Esophagus squamous epithelium (tissue), 5 donors: ENCODE measurements at places on chromosomes 4 and X. TPM values are rescaled to one million over a fixed set of nuclear protein-coding genes. Genes with fewer than 3 reads are reported as not detected.

GRCh38 chrX:150848914-150849365 is 49.5 kb downstream of the CD99L2 start:
- no peaks in the 10 kb centered on the region for H3K27me3 ChIP-seq
- no peak overlapping the region for H3K27ac ChIP-seq
- no peaks in the 10 kb centered on the region for H3K36me3 ChIP-seq
- H3K4me1 ChIP-seq: peaks cover 14% of the 10 kb centered on the region

DNA sequence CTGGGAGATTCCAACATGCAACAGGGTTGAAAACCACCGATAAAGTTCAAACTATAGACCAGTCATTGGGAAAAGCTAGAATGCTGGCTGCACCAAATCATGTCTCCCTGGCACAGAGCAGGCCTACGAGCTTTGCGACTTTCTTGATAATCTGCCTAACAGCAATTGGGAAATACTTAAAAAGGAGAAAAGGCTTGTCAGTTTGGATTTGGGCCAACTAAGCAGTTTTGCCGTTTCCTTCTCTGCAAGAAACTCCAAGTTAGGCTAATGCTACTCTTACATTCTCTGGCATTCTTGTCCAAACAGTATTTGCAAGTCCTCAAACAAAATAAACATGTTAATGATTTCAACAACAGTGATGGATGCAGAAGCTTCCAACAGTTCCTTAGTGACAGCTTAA is 87.9 kb downstream of the PDK3 start:
- no peak for DNase-seq
- H3K27me3 ChIP-seq: no peaks in the 10 kb centered on the region
- no peaks in the 10 kb centered on the region for H3K36me3 ChIP-seq
- H3K27ac ChIP-seq: no peak overlapping the region

DNA sequence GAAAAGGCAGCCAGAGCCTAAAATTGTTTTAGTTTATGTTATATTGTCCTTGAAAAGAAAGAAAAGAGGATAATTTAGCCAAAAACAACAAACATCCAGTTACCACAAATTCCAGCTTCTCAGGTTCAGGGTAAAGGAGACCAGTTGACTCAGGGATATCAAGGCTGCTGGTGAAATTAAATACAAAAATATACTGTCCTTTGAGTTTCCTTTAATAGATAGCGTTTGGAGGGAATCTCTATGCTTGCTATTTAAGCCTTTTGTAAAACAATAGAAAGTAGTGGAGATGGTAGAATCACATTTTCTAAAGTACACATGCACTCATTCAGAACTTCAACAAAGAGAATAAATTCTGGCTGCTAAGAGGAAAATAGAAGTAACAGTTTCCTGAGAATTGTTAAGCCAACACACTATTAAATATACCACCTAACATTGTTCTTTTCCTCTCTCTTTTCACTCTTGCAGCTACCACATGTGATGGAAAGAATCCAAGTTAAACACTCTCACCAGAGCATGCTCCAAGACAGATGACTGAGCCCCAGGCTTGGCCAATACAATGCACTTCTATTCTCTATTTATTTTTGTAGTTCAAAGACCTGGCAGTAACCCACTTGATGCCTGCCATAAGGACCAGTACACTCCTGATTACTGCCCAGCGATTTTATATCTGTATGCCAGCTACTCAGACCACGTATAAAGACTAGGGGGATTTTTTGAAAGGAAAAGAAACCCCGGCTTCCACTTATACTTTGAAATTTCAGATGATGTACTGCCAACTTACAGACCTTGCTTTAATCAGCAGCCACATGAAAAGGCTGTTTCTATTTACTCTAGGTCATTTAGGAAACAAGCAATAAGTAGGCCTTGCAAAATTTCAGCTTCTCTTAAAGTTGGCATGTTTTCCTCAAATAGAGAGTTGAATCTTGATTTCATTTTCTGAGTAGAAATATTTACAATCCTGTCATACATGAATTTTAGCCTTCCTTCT is 756.9 kb downstream of the FAT4 start:
- H3K4me3 ChIP-seq: no peak overlapping the region
- H3K36me3 ChIP-seq: no peaks in the 10 kb centered on the region
- DNase-seq: no peak
- H3K4me1 ChIP-seq: peaks cover 14% of the 10 kb centered on the region
- no peak overlapping the region for H3K27ac ChIP-seq
- no peaks in the 10 kb centered on the region for H3K27me3 ChIP-seq

- DNase-seq: no peak
- H3K4me3 ChIP-seq: no peak overlapping the region
- H3K27ac ChIP-seq: no peak overlapping the region
- no peaks in the 10 kb centered on the region for H3K36me3 ChIP-seq
- no peaks in the 10 kb centered on the region for H3K27me3 ChIP-seq
Observed at GRCh38 chr4:77177199-77177598, 20.2 kb downstream of the CCNG2 start.

DNA sequence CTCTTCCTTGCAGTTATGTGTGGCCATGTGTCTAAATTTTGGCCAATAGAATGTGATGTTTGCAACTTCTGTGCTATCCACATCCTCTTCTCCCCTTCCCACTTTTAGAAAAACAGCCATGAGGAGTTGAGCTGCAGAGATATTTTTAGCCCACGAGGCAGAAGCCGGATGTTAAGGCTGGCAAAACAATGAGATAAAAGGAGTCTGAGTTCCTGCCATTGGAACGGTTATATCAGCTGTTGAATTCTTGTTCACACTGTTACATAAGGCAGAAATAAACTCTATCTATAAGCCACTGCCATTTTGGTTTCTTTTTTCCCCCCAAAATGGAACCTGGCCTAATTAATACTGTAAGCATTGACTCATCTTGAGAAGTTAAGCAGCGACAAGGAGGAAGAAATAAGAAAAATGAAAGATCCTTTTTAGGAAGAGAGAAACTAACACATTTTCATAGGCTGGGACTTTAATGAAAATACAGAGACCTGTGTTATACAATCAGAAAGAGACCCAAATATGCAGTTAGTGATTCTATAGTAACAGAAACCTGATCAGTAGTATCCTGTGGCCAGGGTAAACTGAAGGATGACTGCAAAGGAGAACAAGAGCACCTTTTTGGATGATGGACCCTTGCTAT is 200.5 kb downstream of the INPP4B start:
- H3K36me3 ChIP-seq: no peaks in the 10 kb centered on the region
- H3K27me3 ChIP-seq: no peaks in the 10 kb centered on the region
- H3K4me3 ChIP-seq: no peak overlapping the region
- no peaks in the 10 kb centered on the region for H3K4me1 ChIP-seq

GRCh38 chr4:41196633-41197332 is 17.6 kb downstream of the APBB2 start:
- no peaks in the 10 kb centered on the region for H3K36me3 ChIP-seq
- H3K4me3 ChIP-seq: no peak overlapping the region
- no peaks in the 10 kb centered on the region for H3K27me3 ChIP-seq
- DNase-seq: no peak
- no peaks in the 10 kb centered on the region for H3K4me1 ChIP-seq
- no peak overlapping the region for H3K27ac ChIP-seq

DNA sequence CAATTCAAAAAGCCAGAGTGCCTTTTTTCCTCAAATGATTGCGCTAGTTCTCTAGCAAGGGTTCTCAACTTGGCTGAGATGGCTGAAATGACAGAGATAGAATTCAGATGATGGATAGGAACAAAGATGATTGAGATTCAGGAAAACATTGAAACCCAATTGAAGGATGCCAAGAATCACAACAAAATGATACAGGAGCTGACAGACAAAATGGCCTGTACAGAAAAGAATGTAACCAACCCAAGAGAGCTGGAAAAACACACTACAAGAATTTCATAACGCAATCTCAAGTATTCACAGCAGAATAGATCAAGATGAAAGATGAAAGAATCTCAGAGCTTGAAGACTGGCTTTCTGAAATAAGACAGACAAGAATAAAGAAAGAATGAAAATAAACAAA is 51.7 kb upstream of the MMAA start:
- H3K4me1 ChIP-seq: no peaks in the 10 kb centered on the region
- H3K27ac ChIP-seq: no peak overlapping the region
- H3K27me3 ChIP-seq: no peaks in the 10 kb centered on the region
- DNase-seq: no peak
- no peaks in the 10 kb centered on the region for H3K36me3 ChIP-seq
- H3K4me3 ChIP-seq: no peak overlapping the region

GRCh38 chr4:80276931-80277330 is 10.5 kb downstream of the FGF5 start:
- no peaks in the 10 kb centered on the region for H3K36me3 ChIP-seq
- no peak overlapping the region for H3K27ac ChIP-seq
- no peak for DNase-seq
- no peaks in the 10 kb centered on the region for H3K4me1 ChIP-seq

- no peak overlapping the region for H3K27ac ChIP-seq
- H3K4me3 ChIP-seq: no peak overlapping the region
- H3K36me3 ChIP-seq: no peaks in the 10 kb centered on the region
- H3K4me1 ChIP-seq: no peaks in the 10 kb centered on the region
- DNase-seq: no peak
Observed at GRCh38 chrX:88584283-88584682, 162.7 kb upstream of the CPXCR1 start.

DNA sequence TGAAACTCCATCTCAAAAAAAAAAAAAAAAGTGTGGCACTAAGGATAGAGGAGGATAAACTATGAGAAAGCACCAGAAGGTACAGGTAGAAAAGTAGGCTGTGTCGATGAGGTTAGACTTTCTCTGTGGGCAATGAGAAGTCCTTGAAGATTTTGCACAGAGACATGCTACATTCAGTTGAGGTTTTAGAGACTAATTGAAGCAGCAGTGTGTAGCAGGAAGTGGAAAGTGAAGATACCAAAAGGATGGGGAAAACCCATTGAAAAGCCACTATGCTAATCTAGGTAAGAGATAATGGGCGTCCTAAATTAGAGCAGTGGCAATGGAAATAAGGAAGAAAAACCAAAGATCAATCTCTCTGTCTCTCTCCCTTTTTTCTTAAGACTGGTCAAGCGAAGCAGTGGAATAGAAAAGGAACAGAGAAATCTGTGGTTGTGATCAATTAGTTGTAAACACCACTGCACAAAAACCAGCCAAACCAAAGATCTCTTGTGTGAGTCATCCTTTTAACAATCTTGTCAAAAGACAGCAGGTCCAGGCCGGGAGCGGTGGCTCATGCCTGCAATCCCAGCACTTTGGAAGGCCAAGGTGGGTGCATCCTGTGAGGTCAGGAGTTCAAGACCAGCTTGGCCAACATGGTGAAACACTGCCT is 3.5 kb downstream of the SPINK2 start:
- no peak for DNase-seq
- no peaks in the 10 kb centered on the region for H3K27me3 ChIP-seq
- no peak overlapping the region for H3K27ac ChIP-seq
- H3K4me3 ChIP-seq: no peak overlapping the region
- H3K4me1 ChIP-seq: peaks cover 17% of the 10 kb centered on the region

DNA sequence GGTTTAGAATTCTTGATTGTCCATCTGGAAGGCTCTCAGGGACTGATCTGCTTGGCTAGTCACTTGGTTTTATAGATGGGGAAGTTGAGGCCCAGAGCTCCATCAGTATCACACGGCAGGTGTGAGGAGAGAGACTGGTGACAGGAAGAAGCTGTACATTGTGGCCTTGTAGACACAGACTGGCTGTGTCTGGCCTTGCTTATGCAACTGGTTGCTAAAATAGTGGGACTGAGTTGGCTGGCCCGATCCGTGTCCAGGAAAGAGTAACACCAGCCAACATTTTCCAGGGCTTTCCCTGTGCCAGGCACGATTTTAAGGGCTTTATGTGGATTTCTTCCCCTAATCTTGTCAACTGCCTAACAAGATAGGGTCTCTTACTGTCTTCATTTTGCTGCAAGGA is 2.8 kb downstream of the TBC1D14 start:
- H3K27me3 ChIP-seq: no peaks in the 10 kb centered on the region
- H3K36me3 ChIP-seq: no peaks in the 10 kb centered on the region
- no peak for DNase-seq
- peaks cover 34% of the 10 kb centered on the region for H3K4me1 ChIP-seq
- no peak overlapping the region for H3K4me3 ChIP-seq

- no peak overlapping the region for H3K4me3 ChIP-seq
- H3K36me3 ChIP-seq: no peaks in the 10 kb centered on the region
- DNase-seq: no peak
- H3K27me3 ChIP-seq: no peaks in the 10 kb centered on the region
- H3K27ac ChIP-seq: no peak overlapping the region
Observed at GRCh38 chrX:78693536-78693935, 34.4 kb upstream of the RTL3 start.

DNA sequence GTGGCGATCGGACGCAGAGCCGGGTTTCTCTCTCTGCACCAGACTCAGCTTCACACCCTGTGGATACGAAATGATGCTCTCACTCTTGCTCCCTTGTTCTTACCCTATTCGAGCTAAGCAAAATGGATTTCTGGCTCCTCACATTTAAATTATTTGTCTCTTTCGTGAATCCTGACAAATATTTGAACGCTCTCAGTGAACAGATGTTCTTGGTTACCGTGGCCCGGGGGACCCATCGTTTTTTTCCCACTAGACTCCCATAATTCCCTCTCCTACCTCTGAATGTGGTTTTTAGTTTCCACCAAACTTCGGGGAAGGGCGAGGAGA is 630 bp downstream of the SMARCA5 start:
- no peak for DNase-seq
- no peaks in the 10 kb centered on the region for H3K36me3 ChIP-seq
- no peaks in the 10 kb centered on the region for H3K27me3 ChIP-seq
- peak overlapping the region; percentile 88 for H3K4me3 ChIP-seq
- H3K4me1 ChIP-seq: peaks cover 7% of the 10 kb centered on the region
- peak overlapping the region; percentile 98 for H3K27ac ChIP-seq

- H3K4me3 ChIP-seq: no peak overlapping the region
Observed at GRCh38 chrX:10190367-10190766, 33.6 kb downstream of the CLCN4 start.

- H3K4me1 ChIP-seq: no peaks in the 10 kb centered on the region
- no peak overlapping the region for H3K4me3 ChIP-seq
- no peaks in the 10 kb centered on the region for H3K27me3 ChIP-seq
- peaks cover 6% of the 10 kb centered on the region for H3K36me3 ChIP-seq
- H3K27ac ChIP-seq: no peak overlapping the region
- DNase-seq: no peak
Observed at GRCh38 chr4:53424280-53424679, 46.8 kb downstream of the FIP1L1 start.

DNA sequence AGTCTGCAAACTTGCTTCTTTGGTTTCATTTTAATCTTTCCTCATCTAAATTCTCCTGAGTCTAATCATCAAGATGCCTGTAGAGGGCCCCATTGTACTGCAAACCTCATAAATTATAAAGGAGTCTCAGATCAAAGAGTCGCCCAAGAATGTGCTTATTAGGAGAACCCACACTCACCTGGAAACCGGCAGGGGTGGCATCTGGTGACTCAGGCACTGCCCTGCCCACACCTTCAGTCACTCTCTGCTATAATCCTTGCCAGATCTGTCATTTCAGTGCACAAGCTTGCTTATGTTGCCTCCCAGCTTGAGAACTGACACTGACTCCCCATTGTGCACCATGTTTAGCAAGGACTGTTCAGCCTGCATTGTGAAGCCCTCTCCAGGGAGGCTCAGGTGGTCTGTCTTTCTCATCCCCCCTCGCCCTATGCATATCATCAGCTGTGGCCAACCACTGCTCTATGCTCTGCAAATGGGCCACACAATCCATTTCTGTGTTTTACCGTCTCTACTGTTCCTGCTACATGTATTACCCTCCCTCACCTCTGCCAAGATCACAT is 12.4 kb downstream of the EPGN start:
- no peak for DNase-seq
- H3K4me1 ChIP-seq: no peaks in the 10 kb centered on the region
- no peak overlapping the region for H3K4me3 ChIP-seq
- H3K36me3 ChIP-seq: no peaks in the 10 kb centered on the region

Gene GRIA3
- total RNA-seq: not detected

Gene MAGEA11
- total RNA-seq: not detected

Gene RTL3
- total RNA-seq: 0.19 TPM

Gene ADGRG4
- total RNA-seq: not detected

Gene GAB3
- 4.4 TPM for total RNA-seq

Gene DAPP1
- 35.5 TPM for total RNA-seq

Gene TEX13C
- total RNA-seq: not detected

Gene ARMCX4
- 0.97 TPM for total RNA-seq

Gene ARX
- not detected for total RNA-seq

Gene ARHGEF38
- 0.13 TPM for total RNA-seq
